Inflammatory macrophage treated with lipopolysaccharide for 1 hour (primary cell): ENCODE measurements at places on chromosomes 7 and 10.

GRCh38 chr7:135770139-135770710 is 21.6 kb upstream of the FAM180A start:
- no peak for DNase-seq

DNA sequence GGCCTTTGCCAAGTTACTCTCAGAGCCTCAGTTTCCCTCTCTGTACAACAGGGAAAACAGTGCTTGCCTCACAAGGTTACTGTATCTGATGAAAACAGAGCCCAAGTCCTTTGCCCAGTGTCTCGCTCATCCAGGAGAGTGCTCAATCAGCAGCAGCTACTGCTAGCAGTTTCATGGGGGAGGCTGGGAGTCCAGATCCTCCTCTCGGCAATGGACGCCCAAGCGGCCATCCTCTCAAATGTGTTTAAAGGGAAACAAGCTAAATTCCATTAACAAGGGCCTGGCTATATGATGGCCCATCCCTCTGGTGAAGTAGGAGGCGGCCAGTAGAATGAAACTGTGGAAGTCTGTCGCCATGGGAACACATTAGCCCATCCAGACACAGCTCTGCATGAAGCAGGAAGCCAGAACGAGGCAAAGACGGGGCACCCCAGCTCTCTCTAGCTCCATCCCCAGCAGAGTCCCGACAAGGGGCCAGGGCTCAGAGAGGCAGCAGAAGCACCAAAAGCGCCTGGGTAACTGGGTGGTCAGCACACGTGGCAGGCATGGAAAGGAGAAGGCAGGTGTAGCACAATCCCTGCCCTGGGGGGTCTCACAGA is 35.2 kb downstream of the FAM53B start:
- no peak for DNase-seq

DNA sequence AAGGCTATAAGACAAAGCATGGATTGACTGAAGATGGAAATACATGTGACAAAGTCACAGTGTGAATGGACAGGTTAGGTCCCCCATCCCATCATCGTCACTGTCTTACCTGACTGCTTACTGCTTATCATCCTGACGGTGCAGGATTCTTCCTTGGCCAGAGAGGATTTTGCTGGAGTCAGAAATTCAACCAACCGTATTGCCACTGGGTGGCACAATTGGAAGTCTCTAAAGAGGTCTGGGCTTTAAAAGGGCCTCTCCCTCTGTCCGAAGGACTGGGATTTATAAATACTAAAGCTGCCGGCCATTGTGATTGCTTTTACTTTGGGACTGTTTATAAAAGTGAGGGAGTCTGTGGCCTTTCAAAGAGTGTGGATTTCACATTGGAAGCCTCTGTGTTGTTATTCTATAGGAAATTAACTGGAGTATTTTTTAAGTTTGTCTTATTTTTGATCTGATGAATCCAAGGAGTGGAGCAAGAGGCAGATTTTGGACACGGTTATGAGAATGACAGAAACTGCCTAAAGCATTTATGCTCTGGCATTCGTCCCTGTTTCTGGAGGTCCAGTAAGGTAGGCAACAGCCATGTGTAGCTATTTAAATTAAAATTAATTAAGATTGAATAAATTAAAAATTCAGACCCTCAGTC is 113.3 kb upstream of the CREB5 start:
- DNase-seq: peak; percentile 19

- peak; percentile 33 for DNase-seq
These were observed at the start of gene CFAP46 for GRCh38 chr10:132942101-132943057. Gene CFAP46 (minus strand): TSS chr10:132942570. CDS start chr10:132942484, 86 bp downstream.

GRCh38 chr10:100006243-100006886 is 3.4 kb downstream of the DNMBP start:
- peak; percentile 49 for DNase-seq

DNA sequence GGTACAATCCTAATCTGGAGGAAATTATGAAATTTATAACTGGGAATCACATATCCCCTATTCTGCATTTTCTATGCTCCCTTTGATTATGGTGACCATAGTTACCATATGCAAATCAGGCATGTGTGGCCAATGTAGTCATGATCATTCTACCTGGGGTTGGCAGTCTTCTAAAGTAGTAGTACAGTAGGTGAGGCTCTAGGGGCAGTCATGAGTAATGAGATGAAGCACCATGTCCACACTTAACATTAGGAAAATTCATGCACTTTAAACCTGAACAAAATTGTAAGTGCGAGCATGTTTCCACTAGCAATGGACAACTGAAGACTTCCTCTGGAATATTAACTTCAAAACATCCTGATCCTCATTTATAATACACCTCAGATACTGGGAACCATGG is 545.9 kb downstream of the SUGCT start:
- no peak for DNase-seq
